ENCODE measurements at places on chromosomes 7 and 10.

- DNase-seq, result no peak
Observed at GRCh38 chr10:98485959-98486358, 39.2 kb upstream of the HPS1 start.

DNA sequence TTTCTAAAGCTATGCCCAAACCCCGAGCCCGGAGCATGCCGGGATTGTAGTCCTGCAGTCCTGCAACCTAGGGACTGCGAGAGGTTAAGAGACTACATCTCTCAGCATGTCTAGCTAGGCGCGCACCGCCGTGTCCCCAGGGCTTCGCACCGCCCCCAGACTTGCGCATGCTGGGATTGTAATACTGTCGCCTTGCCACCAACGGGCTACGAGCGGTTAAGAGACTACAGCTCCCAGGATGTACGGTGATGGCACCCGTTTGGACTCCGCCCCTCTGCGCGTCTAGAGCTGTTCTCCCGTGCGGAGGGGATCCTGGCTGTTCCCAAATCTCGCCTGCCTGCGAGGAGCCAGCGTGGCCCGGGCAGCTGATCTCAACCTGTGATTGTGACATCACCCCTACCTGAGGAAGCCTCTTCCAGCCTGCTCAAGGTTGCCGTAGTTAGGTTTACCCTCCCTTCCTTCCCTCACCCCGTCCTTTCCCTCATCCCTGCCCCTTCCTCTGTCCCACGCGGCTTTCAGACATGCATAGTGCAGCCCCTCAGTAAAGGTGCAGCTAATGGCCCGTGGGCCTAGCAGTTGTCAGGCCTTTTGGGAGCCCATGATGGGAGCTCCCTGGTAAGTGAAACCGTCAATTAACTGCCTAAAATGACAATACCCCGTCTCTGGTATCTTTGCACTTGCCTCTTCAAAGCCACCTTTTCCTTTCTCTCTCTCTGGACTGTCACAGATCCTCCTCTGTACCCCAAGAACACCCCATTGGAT, 6.3 kb upstream of the ZNF736 start:
- peak; percentile 95 for DNase-seq

DNA sequence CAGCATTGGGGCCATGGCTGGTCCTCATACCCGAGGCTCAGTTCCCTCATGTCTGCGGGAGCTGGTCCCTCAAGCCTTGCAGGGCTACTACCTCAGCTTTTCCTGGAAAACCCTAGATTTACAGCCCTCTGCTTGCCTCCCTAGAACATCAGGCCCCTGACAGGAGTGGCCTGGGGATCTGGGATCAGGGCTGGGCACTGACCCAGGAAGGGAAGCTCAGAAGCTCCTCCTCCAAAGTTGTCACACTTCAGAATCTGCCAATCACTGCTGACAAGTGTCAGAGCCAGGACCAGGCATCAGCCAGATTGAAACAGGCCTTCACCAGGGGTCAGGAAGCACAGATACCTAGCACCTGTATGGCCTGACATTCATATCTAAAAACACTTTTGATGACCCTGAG, 115.2 kb downstream of the GRID1 start:
- DNase-seq, result no peak

DNA sequence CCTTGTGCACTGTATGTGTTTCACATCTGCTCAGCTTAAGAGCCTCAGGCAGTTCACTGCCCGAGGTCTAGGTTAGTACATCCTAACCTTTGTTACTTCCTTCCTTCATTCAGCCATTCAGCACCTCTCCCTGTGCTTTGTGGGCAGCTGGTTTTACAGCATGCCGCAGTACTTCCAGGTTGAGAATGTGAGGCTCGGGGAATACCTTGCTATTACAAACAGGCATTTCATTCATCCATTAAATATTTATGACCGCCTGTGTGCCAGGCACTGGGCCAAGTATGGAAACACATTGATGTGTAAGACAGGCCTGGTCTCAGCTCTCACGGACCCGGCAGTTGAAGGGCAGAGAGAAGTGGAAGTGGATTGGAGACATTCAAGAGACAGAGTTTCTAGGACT, 82.4 kb downstream of the SHH start:
- DNase-seq, result no peak

DNA sequence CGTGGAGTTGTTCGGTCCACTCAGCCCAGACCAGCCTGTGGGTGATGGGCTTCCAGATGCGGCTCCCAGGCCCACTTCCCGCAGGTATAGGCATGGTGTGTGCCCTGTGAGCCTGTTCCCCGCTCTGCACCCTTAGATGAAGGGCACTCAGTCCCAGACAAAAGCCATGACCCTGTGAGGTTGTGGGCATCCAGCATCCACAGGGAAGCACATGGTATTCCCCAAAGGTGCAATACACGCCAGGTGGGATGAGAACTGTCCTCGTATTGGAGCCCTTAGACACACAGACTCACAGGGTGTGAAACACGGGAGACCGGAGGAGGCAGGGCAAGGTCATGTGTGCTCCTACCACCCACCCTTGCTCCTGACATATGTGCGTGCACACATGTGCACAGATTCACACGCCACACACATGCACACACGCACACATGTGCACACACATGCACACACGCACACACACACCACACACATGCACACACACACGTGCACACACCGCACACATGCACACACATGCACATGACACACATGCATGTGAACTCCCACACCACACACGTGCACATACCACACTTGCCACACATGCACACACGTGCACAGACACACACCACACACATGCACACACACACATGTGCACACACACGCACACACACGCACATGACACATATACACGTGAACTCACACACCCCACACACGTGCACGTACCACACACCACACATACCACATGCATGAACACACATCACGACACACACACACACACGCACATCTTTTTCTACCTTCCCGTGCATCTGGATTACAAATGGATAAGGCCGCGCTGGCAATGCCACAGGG, 319.4 kb downstream of the WDR37 start:
- no peak for DNase-seq

GRCh38 chr7:55526770-55527169, 45.5 kb downstream of the VOPP1 start:
- DNase-seq, result peak; percentile 41

GRCh38 chr7:140675726-140676125, 3.0 kb downstream of the ADCK2 start:
- DNase-seq, result no peak

DNA sequence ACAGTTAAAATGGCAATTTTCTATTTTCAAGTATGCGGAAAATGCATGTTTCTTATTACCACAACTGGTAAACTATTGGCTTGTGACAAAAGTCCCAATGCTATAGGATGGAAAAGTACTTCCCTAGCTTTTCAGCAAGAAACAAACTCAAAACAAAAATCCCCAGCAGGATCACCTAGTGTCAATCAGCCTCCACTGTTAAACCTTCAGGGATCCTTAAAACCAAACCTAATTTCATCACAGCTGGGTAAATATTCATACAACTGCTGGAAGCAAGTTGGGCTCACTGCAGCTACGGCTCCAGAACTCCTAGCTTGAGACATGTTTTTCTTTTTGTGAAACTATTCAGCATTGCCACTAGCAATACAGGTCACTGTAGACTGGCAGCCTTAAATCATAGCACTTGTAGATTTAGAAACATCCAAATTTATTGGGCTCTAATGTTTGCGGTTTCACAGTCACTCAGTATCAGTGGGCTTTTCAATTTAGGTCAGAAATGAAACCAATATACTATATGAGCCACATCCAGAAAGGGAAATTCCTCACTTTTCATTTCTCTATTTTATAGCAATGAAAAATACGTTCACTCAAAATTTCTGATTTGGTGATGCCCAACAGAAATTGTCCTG, 145.2 kb upstream of the ANK3 start:
- DNase-seq, result no peak

GRCh38 chr7:102279537-102280400, 6.9 kb upstream of the SH2B2 start:
- DNase-seq, result peak; percentile 64

DNA sequence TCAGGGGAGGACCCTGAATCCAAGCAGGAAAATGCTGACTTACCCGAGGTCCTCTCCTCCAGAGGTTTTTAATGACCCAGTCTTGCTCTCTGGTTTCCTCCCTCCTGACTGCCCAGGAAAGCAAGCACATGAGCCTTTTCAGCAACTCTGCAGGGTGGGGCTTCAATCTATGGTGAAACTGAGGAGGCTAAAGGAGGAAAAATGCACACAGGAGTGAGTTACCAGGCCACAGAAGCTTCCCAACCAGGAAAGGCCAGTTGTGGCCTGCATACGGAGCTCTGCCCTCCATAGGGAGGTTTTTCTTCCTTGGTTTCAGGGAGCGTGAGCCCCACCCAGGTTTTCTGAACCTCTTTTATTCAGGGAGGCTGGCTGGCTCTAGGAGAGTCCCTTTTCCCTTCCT, 14.1 kb upstream of the DLG5 start:
- DNase-seq, result no peak

DNA sequence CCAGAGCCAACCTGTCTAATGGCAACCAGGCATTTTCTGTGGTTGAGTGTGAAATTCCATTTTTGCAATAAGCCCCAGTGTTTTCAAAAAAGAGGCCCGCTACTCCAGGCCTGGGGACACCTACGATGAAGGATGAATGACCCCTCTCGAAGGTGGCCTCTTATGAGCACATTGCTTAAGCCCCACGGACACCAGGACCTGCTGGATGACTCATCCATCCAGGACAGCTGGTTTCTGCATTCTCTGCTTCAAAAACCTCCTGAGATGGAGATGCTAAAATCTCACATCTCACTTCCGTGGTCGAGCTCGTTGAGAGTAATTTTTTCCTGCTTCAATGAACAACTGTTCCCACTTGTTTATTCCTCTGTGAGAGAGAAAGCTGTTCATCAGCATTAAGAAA, 150.2 kb upstream of the FZD8 start:
- no peak for DNase-seq

DNA sequence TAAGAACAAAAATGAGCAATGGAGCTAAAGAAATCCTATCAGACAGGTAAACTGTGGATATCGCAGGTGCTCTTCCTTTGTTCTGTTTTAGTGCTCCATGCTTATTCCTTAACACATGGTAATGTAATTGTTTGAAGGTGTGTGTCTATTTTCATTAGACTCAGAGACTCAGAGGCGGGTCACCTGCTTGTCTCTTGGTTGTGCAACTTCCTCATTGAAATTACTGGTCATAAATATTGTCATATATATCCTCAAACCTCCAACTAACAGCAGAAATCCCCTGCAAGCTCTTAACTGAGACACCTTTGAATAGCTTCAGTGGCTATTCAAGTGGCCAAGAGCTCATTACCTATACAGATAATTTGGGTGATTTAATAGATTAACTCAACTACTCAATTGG, 177.2 kb downstream of the PTN start:
- DNase-seq, result no peak

GRCh38 chr10:102509387-102509786, 5.6 kb downstream of the SUFU start:
- DNase-seq, result no peak

GRCh38 chr10:120667276-120667675, 183.9 kb upstream of the WDR11 start:
- no peak for DNase-seq

- no peak for DNase-seq
Observed at GRCh38 chr7:46139079-46139478, 218.0 kb upstream of the IGFBP3 start.

- DNase-seq, result no peak
Observed at GRCh38 chr7:30142710-30143109, 7.9 kb downstream of the MTURN start.

GRCh38 chr7:29236071-29236580, 41.6 kb downstream of the CHN2 start:
- no peak for DNase-seq

- DNase-seq, result no peak
Observed at GRCh38 chr7:145633513-145633912, 483.1 kb upstream of the CNTNAP2 start.

DNA sequence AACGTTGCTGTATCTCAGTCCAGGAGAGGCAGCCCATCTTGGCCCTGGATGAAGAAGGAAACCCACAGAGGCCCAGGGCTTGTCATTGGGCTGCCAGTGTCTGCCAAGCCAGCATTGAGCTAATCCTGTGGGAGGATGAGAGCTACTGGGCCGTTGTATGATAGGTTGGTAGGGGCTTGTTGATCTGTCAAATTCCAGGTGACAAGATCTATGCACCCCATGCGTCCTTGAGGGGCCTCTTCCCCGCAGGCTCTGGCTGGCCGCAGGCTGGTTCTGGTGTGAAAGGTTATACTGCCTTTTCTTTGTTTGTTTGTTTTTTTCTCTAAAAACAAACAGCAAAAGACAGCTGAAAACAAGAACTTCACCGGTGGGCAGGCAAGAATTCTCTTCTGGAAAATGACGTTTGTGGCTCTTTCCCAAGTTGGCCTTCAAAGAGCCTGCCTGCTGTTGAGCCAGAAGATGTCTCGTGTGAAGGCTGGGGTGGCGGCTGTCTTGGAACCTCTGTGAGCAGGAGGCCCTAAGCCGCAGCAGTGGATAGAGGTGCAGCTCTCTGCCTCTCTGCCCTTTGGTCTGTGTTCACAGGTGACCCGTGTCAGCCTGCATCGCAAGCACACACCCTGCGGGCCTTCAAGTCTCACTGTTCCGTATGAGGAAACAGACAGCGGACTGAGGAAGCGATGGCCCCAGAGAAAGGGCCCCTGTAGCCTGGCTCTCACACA, 23.3 kb downstream of the CYP17A1 start:
- no peak for DNase-seq

- DNase-seq, result no peak
Observed at GRCh38 chr10:30029164-30029871, 30.1 kb downstream of the JCAD start.

DNA sequence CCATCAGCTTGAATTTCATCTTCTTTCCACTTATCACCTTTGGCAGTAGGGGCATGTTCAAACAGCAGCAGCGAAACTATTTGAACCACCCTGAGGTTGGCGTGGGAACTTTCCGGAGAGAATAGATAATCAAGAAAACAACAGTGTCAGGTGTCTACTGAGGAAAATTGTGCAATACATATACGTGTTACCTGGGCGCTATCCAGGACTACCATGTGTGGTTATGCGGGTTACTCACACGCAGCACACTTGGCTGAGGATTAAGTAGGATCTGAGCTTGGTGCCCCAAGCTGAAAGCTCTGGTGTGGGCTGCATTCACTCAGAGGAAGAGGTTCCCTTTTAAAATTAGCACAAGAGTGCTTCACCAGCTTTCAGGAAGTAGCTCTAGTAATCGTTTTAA, 8.8 kb upstream of the ABI1 start:
- peak; percentile 13 for DNase-seq

DNA sequence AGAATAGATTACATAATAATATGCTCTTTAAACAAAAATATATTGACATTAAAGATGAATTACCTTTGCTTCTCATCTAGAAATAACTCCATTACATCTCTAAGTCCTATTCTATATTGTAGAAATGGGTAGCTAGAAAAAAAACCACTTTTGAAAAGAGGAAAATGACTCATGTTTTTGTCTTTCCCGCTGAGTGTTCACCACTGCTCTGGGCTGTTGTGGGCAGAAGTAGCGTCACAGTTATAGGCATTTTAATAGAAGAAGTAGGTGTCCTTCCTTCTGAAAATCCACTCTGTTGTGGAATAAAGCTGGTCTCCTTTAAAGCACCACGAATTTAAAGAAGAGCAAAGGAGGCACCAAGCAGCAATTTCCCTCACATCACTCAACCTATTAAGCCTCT, 117.6 kb upstream of the NFE2L3 start:
- no peak for DNase-seq

All from CD4-positive, alpha-beta T cell treated with Interleukin-1 beta for 1 hour (primary cell).